Glomerular endothelial cell (primary cell): ENCODE measurements at places on chromosomes 7 and 10.

GRCh38 chr10:37314350-37314749 is 189.0 kb downstream of the ANKRD30A start:
- DNase-seq = no peak

DNA sequence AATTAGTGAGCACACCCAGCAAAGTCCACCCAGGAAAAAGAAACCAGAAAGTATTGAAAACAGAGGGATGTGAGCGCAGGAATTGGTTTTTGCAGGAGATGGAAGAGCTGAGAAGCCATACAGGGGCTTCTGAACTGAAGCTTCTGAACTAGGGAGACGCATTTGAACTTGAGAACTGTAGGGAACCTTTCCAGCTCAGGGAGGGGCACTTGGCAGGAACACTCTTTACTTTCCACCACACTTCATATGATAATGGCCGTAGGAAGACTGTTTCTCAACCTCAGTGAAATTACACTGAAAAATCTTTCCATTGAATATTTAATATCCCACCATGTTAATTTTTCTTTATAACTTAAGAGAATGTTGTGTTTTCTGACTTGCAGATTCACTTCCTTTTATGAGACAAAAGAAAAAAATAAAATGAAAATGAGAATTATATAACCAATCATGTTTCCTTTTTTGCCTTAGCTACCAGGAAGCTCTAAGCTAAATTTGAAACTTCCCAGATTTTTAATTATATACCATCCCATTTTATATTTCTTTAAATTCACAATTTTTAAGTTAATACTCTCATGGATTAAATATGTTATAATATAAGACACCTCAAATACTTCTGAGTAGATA is 98.3 kb upstream of the TCF7L2 start:
- no peak for DNase-seq

DNA sequence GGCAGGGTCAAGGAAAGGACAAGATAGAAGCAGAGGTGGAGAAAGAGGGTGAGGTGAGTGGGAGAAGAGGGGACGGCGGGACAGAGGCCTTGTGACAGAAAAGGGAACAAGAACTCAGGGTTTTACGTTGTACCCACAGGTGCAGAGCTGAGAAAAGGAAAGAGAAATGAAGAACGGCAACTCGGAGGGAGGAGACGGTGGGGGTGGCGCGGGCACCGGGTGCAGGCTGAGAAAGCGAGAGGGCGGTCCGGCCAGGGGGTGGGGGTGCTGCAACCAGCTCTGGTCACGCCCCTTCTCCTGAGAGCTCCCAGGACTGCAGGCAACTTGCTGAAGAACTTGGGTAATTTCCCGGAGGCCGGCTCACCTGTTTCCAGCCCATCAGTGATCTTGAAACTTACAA is 65.3 kb downstream of the CARD11 start:
- no peak for DNase-seq

DNA sequence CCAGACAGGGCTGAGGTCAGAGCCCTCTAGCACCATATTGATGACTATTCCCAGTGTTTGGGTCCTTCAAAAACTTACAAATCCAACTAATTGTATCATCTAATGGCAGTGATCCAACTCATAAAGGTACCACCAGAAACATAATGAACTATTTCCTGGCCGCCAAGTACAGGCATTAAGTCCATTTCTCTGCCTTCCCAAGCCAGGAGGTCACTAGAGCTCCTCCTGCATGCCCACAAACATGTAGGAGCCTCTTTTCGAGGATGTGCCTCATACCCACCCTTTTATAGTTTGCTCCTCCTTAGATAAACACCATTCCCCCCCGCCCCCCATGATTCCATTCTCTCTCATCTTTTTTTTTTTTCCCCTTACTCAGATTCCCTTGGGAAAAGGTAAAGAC is 91.3 kb downstream of the CHN2 start:
- DNase-seq = no peak

DNA sequence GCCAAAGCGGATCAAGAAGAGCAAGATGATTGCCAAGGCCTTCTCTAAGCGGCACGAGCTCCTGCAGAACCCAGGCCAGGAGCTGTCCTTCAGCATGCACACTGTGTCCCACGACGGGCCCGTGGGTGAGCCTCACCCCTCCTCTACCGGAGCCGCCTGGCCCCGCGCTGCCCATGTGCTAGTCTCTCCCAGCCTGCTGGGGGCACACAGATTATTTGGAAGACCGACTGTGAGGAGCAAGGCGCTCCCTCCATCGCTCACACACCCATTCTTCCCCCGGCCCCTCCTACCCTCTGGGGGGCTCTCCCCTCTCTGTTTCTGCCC is 13.9 kb upstream of the AHCYL2 start:
- no peak for DNase-seq

- DNase-seq = no peak
These were observed 3.0 kb downstream of the VIPR2 start for GRCh38 chr7:159141660-159142059.

GRCh38 chr7:26533217-26533616 is 241.6 kb downstream of the SNX10 start:
- no peak for DNase-seq

GRCh38 chr7:44980393-44981034 is 1.7 kb upstream of the MYO1G start:
- DNase-seq = no peak

- no peak for DNase-seq
These were observed 853.2 kb downstream of the SORCS3 start for GRCh38 chr10:105494303-105494702.

DNA sequence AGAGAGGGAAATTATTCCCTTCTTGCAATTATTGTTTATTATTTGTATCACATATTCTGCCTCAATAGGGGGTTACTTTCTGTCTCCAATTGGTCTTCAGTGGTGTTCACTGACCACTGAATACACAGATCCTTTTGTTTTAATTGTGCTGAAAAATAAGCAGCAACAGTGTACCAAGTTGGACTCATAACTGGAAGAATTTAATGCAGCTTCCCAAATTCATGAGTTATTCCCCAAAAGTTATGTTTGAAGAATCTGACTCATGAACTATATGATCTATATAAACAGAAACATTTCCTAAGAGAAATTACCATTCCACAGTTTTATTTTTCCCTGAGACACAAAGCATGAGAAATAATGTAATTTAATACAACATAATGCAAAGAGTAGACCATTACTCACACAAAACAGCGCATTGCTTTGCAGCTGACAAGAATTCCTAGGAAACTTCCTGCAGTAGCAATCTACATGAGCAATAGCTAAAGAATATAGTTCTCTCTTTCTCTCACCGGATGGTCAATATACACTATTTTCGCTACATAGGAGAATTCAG is 479.2 kb downstream of the HTR7 start:
- DNase-seq = no peak

DNA sequence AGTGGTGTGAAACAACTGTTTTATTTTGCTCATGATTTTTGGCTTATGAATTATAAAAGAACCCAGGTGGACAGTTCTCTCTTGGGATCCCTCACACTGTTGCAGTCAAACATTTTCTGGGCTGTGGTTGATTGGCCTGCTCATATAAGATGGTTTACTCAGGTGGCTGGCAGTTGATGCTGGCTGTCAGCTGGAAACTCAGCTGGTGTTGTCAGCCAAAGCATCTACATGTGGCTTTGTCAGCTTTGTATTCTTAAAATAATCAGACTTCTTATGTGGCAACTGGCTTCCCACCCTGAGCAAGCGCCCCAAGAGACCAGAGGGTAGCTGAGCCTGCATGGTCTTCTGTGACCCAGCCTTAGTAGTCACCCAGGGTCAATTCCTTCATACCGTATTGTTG is 534.7 kb downstream of the NRG3 start:
- DNase-seq = no peak

DNA sequence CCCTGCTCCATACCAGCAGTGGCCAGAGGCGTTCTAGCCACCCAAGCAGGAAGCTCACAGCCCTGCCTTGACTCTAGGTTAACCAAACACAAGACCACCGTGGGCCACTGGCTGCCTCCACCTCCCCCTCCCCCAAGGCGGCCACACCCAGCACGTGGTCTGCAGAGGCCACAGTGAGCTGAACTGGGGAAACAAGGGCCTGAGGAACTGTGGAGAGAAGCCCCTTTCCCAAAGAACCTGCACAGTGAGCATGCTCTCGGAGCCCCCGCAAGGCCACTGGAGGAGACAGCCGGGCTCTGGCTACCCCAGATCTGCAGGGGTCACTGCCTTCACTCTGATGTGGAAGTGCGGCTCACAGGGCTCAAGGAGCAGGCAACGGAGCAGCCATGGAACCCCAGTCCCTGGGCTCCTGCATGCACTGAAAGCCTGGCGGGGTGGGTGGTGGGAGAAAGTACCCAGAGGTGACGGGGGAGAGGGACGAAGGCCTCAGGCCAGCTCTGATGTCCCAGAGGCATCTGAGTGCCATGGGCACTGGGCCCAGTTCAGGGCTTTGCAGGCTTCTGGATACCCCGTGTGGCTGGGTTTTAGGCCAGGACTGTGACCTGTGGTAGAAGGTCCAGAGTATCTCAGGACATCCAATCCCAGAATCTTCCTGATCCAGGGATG is 189.2 kb downstream of the EBF3 start:
- DNase-seq = no peak

GRCh38 chr7:144032985-144033709 is 15.6 kb upstream of the OR2A5 start:
- DNase-seq = no peak

DNA sequence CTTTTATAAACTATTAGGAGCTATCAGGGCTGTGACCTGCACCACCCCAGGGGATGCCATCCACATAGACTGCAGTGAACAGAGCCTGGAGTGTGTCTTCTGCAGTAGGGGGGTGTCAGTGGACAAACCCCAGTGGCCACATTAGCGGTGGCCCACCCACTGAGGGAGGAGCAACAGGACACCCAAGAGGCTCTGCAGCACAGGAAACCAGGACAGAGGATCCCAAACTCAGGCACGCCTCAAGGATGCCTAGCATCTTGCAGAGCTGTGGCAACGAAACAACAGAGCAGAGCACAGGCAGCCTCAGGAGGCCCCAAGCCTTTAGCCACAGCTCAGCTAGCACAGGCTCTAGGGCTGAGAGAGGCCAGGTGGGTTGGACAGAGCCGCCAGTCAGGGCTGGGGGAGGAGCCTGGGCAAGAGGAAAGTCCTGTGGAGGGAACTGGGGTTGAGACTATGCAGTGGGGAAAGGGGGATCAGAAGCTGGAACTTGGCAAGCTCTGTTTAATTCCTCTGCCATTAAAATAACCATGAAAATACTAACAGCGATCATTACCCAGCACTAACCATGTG is 53.8 kb downstream of the GRID1 start:
- DNase-seq = no peak

GRCh38 chr7:139651914-139652313 is 125.9 kb downstream of the HIPK2 start:
- no peak for DNase-seq

DNA sequence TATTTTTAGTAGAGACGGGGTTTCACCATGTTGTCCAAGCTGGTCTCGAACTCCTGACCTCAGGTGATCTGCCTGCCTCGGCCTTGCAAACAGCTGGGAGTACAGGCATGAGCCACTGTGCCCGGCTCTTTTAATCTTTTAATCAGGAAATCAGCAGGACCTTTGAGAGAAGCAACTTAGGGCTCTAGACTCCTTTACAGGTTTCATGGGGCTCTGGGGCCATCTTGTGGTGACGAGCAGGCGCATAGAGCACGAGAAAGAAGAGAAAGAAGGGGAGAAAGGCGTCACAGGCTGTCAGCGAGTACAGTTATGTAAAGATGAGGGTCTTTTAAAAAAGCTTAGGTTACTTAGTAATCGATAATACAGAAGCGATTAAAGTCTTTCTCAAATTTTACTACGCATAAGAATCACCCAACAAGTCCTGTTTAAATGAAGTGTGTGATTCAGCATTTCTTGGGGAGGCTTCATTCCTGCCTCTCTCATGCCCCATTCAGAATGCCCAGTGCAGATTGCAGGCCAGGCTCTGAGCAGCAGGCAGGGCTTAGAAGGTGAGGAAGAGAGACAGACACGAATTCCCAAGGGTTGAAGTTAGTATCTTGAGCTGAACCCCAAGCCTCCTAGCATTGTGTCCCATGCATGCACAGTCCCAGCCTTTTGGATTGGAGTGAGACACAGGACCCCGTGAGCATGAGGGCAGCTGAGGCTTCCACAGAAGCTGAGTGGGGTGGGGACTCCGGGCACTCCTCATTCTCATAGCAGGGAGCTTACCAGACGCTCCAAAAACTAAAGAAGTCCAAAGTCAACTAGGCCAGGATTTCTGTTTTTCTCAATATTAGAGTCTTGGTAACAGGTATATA is 23.6 kb upstream of the PFKP start:
- peak; percentile 31 for DNase-seq

DNA sequence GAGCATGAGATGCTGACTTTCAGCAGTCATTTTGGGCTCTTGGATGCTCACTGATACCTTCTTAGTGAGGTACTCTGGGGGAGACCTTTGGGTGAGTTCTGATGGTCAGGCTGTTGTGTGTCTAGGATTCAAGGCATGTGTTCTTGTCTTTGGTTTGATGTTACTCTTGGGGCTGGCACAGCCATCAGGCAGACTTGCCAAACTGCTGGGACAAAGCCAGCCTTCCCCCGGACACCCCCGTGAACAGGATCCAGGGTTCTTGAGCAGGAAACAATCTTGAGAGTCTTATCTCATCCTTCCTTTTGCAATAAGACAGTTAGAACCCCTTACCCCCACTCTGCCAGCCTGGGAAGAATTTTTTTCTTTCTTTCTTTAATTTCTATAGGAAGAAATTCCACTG is 42.2 kb downstream of the SUFU start:
- DNase-seq = no peak

GRCh38 chr7:116443101-116443523 is 56.4 kb upstream of the CAV2 start:
- peak; percentile 92 for DNase-seq

DNA sequence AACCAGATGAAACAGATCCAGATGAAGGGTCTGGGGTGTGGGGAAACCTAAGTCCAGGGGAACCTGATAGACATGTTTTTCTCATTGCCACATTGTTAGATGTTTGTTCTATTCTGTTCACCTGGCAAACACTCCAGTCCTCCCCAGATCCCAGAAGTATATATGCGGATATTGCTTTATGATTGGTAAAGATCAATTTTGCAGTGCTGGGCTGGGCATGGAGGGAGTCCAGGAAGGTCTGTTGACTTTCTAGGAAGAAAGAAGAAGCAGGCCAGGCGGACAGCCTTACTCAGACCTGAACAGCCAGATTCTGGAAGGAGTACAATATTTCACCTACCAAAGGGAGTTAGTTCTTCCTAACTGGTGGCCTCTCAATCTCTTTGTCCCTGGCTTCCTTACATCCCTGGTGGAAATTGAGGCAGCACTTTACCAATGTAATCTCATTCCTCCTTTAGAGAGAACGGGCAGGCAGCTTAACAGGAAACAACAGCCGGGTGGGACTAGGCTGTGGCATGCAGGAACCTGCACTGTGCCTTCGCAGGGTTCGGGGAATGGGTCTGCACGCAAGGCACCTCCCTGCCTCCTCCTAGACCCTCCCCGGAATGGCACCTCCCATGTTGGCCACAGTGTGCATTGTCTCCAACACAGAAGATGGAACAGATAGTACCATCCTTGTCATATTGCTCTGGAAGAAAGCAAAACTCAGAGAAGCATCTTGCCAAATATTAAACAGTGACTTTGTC is 930 bp downstream of the GIMAP6 start:
- DNase-seq = no peak

GRCh38 chr10:48683868-48684267 is 805 bp upstream of the WDFY4 start:
- DNase-seq = no peak
